ENCODE measurements at places on chromosomes 5 and 9.

DNA sequence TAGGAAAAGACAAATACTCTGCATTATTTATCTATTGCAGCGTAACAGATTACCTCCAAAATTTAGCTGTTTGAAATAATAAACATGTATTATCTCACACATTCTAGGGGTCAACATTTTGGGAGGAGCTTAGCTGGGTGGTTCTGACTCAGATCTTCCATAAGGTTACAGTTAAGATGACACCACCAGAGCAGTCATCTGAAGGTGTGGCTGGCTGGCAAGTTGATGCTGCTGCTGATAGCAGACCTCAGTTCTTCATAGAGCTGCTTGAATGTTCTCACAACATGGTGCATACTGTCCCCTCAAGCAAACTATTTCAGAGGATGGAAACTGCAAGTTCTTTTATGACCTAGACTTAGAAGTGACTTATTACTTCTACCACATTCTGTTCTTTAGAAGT is 146.3 kb upstream of the FSTL4 start:
- DNase-seq: no peak

- no peak for DNase-seq
These were observed 363.5 kb downstream of the MAN2A1 start for GRCh38 chr5:110053205-110053604.

DNA sequence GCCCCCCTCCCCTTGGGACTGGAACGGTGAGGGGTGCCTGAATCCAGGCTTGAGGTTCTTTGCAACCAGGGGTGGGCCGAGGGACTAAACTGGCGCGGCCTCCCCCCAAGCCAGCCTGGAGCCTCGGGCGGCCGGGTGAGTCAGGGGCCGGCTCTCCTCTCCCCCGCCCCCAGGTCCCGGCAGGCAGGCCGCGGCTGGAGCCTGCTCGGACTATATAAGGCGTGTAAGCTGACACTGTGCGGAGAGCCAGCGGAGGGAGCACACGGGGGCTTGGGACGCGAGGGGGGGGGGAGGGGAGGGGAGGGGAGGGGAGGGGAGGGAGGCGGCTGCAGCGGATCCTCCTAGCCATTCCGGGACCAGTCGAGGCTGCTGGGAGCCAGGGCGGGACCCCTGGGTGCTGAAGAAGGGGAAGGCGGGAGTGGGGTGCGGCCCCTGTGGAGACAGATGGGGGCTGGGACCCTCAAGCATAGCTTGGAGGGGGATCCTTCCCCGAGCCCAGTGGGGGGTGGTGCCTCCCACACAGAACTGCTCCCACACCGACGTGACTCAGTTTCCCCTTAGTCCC is 595 bp downstream of the PDLIM7 start:
- no peak for DNase-seq

DNA sequence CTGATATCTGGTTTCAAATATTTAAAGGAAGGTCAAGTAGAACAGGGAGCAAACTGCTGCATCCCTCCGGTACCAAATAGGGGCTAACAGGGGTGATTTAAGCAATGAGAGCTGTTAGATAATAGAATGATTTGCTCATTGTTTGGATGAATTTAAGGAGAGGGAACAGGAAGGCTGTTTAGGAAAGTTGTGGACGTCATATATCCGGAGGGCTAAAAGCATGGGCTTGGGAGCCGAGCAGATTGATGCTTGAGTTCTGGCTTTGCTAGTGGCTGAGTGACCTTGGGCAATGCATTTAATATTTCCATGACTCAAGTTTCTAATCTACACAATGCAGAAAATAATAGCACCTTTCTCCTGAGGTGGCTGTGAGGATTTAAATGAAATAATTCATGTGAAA is 85.4 kb upstream of the RPS23 start:
- no peak for DNase-seq

DNA sequence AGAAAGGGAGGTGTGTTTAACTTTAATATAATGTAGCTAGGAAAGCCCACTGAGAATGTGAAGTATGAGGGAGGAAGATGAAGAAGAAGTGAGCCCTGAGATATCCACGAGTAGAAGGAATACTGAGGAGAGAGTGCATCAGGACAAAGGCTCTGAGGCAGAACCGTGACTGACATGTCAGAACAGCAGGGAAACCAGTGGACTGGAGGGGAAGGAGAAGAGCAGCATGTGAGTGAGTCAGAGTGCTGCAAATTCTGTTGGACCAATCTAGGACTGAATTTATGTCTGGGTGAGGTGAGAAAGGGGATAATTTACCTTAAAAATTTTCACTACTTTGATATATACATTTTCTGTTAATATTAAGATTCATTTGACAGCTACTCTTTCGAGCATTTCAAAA is 110.3 kb downstream of the ST8SIA4 start:
- DNase-seq: no peak

DNA sequence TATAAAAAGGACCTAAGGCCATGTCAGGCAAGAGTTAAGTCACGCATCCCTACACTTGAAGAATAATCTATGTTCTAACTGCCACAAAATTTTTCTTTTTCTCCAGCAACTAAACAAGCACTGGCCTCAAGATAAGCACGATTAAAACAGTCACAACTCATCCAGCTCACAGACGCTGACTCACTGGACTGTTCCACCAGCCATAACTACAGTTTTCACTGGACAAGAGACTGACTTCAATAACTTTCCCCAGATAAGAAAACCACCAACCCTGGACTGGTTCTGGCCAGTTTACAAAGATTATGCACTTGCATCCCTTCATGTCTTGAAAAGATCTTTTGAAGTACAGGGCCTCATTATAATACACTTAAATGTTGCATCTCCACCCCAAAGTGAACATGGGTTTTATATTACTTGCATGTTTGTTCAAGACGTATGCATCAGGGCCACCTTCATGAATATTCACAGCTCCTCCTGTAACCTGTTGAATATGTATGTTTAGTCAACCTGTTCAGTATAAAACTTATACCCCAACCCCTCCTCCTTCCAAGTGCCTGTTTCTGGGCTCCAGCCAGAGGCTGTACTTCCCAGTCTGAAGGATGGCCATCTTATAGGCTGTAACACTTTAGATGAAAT is 129.3 kb upstream of the EPB41L4A start:
- DNase-seq: no peak

GRCh38 chr5:149865746-149866145 is 78.8 kb downstream of the PDE6A start:
- DNase-seq: no peak

- DNase-seq: peak; percentile 78
These were observed 17.6 kb upstream of the UBE2D2 start for GRCh38 chr5:139543423-139543991.

DNA sequence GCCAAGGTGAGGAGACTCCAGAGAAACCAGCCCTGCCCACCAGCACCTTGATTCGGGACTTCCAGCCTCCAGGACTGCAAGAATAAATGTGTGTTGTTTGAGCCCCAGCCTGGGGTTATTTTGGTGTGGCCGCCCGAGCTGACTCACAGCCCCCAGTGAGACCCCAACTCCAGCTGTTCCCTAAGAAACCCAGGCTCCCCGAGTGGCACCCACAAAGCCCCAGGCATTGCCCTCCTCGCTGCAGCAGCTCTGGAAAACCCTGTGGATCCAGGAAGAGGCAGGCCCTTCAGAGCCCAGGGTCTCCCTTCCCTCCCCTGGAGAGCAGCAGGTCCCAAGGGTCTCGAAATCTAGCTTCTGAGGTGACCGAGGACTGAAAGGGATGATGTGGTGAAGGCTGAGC is 69.2 kb upstream of the PPP1R26 start:
- no peak for DNase-seq

DNA sequence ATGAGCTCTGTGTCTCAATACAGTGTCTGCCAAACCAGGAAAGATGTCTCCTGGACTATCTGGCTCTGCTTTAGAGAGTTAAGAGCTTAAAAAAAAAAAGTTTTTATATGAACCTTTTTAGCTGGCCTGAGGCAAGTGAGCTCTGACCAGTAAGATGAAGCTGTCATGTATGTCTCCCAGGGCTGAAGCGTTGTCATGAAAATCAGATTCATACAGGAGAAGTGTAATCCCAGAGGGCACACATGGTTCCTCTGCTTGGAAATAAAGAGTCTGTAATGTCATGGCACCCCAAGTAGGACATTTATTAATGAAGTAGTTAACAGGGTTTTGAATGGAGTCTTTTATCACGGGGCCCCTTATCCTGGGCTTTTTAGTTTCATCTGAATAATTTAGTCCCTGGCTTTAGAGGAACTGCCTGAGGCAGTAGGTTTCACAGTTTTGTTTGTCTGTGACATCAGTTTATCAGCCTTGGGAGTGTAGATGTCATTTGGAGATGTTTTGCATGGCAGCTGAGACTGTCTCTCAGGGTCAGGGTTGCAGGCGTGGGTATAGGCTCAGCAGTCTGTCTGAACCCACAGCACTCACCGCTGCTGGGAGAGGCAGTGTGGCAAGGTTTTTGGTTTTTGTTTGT is 223.3 kb downstream of the DIRAS2 start:
- no peak for DNase-seq

- peak; percentile 37 for DNase-seq
These were observed 250.1 kb upstream of the KLF4 start for GRCh38 chr9:107739601-107740082.

- no peak for DNase-seq
These were observed 460.2 kb downstream of the ICE1 start for GRCh38 chr5:5882706-5883105.

GRCh38 chr9:78298046-78298765 is 1.3 kb downstream of the PSAT1 start:
- peak; percentile 65 for DNase-seq

DNA sequence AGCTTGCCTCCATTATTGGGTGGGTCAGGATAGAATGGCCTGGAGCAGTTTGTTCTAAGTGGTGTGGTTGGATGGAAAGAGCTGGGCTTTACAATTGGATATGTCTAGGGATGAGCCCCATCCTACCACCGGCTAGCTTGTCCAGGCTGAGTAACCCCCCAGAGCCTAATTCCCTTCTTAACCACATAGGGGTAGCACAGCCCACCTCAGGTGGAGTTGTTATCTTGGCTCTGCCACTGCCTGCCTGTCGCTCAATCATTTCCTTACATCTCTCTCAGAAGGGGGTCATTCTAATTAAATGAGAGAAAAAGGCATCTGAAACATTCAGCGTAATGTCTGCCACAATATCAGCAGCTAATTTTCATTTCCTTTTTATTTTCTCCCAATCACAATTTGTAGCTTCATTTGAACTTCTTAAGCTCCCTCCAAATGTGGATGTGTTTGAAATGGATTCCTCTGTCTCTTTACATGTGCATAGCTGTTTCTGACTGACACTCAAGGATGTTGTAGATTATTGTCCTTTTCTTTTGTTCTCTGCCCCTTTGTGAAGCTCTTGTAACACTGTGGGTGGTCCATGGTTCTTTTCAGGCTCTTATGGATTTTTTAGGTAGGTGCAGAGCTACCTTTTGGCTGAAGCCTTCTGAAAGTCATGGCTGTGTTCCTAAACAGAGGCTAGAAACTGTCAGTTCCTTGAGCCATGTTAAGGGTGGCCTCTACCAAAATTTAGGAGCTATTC is 383.1 kb upstream of the KLF4 start:
- DNase-seq: no peak

- DNase-seq: no peak
These were observed 16.7 kb upstream of the SCGB3A1 start for GRCh38 chr5:180607861-180608571.

- no peak for DNase-seq
These were observed 1550.1 kb downstream of the MAT2B start for GRCh38 chr5:165055476-165055875.

DNA sequence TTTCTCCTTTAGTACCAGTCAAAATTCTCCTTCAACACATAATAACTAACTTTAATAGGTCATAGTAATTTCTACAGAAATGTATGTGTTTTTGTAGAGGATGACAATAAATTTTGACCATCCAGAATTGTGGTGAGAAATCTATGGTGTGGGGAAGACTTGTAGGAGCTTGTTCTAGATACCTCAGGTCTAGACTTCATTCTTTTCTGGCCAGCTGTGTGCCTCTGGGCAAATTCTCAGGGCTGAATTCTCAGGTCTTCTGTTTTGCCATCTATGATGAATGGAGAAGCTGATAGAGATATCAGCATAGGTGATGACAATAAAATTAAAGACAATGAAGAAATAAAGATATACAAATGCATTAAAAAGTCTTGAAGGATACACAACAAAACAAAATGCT is 298.6 kb upstream of the MEF2C start:
- DNase-seq: no peak

DNA sequence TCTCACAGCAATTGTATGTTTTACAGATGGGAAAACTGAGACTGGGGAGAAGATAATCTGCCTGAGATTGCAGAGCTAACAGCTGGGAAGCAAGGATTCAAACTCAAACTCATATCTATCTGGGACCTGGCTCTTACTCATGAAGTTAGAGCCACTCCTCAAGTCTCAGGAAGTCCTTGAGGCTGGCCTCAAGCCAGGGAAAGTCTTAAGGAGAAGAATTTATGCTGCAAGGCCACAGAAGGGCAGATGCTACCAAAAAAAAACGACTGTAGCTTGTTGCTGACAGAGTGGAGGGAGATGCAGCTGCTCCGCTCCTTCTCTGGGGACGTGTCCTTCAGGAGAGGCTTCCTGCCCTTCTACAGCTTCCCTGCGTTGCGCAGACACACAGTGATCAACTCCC is 39.8 kb downstream of the BARHL1 start:
- no peak for DNase-seq

DNA sequence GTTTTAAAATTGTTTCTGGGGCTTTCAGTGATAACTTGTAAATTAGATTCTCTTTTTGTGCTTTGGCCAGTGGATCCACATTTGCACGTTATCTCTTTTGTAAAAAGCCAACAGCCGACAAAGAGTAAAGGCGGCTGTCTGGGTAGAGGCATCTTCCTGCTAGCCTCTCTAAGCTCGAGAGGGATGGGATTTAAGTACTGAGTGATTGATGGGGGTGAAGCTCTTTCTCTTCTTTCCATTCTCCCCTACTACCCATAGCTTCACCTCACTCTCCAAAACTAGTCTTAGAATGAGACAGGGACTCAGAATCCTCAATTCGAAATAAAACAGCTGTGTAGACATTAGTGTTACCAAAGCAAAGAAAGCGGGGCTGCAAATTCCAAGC is 3.4 kb downstream of the PBX3 start:
- no peak for DNase-seq

DNA sequence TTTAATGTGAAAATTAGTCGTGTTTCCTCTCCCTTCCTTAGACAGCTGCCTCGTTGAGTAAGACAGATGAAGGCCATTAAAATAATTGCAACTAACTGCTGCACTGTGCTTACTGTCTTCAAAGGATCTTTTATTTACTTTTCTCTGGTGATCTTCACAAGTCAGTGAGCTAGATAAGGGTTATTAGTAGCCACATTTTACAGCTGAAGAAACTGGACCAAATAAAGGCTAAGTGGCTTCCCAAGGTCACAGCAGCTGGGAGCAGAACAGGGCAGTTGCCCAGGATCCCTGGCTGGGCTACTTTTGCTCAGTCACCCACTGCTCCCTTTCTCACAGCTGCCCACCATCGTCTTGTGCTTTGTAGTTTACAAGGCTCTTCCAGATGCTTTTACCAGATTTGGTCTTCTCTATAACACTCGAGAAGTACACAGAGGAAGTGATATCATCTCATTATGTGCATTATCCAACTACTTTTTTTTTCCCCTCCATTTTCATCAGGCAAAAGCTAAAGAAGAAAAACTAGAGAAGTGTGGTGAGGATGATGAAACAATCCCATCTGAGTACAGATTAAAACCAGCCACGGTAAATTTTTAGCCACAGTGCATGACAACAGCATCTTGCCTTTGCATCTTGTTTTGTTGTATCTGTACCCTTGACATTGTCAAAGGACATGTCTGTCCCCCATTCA is 61.8 kb downstream of the ERAP1 start:
- no peak for DNase-seq
